ENCODE measurements at places on chromosomes 5 and 9. TPM values are rescaled to one million over a fixed set of nuclear protein-coding genes. Genes with fewer than 3 reads are reported as not detected.

DNA sequence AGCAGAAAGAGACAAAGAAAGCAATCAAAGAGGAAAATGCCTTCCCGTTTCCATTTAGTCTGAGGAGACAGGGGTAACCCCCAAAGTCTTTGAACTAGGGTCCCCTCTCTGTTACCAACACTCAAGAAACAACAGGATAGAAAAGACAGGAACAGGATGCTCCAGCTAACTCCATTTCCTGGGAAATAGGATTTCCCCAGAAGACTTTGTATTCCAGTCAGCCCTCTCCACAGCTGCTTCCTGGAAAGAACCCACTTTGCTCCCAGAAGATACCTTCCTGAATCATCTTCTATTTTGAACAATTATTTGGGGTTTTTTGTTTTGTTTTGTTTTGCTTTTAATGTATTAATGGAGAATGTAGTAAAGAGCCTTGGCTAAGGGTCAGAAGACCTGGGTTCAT is 56.0 kb downstream of the KLHL3 start:
- DNase-seq = no peak

DNA sequence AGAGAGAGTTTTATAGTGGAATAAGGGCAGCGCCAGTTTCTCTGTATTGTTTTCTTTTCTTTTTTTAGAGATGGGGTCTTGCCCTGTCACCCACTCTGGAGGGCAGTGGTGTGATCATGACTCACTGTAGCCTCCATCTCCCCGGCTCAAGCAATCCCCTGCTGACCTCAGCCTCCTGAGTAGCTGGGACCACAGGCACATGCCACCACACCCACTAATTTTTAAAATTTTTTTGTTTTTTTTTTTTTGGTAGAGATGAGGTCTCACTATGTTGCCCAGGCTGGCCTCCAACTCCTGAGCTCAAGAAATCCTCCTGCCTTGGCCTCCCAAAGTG is 119.0 kb downstream of the PIK3R1 start:
- no peak for DNase-seq

The WDR70 gene
- total RNA-seq = 25.2 TPM

The SH3RF2 gene
- 57.3 TPM for total RNA-seq

- DNase-seq = peak; percentile 87
Observed at GRCh38 chr5:151257731-151258181, 4.8 kb downstream of the GM2A start.

The SLC45A2 gene
- not detected for total RNA-seq

GRCh38 chr5:124948754-124949275 is 202.4 kb upstream of the ZNF608 start:
- peak; percentile 34 for DNase-seq

The MLANA gene
- total RNA-seq = not detected

GRCh38 chr5:167940911-167941310 is 350.5 kb upstream of the WWC1 start:
- no peak for DNase-seq

- no peak for DNase-seq
Observed at GRCh38 chr5:149792540-149793255, 62.6 kb downstream of the PPARGC1B start.

- DNase-seq = no peak
Observed at GRCh38 chr9:26504057-26504456, 388.5 kb downstream of the CAAP1 start.

All from mammary epithelial cell (primary cell).